ENCODE measurements at places on chromosomes 4 and X.

DNA sequence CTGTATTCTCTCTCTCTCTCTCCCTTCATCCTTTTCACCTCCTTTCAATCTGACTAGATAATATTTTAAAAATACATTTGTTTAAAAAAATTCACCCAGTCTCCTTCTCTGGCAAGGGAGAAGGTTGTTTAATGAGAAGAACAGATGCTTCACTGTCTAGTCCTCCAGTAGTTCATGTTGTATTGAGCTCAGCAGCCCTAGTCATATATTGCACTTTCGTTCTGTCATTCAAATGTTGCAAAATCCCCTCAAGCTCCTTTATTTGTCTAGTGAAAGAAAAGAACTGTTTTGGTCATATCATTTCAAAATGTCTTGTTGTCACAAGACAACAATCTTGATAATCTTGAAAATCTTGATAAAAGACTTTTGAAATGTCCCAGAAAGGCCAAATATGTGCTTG, 248.0 kb downstream of the GALNTL6 start:
- no peak for DNase-seq

- DNase-seq: no peak
Measured at GRCh38 chr4:4406455-4407298, 19.8 kb downstream of the NSG1 start.

- DNase-seq: no peak
Measured at GRCh38 chrX:150567645-150568319, 639 bp upstream of the MTM1 start.

- no peak for DNase-seq
Measured at GRCh38 chr4:156419080-156419685, 465.5 kb upstream of the CTSO start.

- no peak for DNase-seq
Measured at GRCh38 chr4:127624173-127624572, 8.6 kb upstream of the INTU start.

- no peak for DNase-seq
Measured at GRCh38 chr4:55087009-55087912, 38.1 kb downstream of the KDR start.

DNA sequence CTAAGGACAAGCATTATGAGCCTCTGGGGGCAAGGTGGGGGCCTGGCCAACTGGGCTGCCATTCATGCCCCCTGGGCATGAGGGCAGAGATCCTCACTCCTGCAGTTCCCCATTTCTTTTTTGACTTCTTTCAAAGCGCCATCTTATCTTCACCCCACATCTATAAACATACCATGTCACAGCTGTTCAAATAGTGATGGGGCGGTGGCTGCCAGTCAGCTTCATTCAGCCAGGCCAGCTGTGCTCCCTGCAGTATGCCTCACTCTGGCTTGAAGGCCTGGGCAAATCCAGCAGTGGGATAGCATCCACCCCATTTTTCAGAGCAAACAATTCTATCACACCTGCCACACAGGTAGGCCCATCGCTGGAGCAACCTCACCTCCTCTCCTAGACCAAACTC, 85.5 kb downstream of the NHSL2 start:
- no peak for DNase-seq

GRCh38 chrX:130170752-130171445, 863 bp upstream of the RAB33A start:
- DNase-seq: peak; percentile 67

GRCh38 chrX:48945517-48946348, 11.7 kb downstream of the OTUD5 start:
- peak; percentile 9 for DNase-seq

DNA sequence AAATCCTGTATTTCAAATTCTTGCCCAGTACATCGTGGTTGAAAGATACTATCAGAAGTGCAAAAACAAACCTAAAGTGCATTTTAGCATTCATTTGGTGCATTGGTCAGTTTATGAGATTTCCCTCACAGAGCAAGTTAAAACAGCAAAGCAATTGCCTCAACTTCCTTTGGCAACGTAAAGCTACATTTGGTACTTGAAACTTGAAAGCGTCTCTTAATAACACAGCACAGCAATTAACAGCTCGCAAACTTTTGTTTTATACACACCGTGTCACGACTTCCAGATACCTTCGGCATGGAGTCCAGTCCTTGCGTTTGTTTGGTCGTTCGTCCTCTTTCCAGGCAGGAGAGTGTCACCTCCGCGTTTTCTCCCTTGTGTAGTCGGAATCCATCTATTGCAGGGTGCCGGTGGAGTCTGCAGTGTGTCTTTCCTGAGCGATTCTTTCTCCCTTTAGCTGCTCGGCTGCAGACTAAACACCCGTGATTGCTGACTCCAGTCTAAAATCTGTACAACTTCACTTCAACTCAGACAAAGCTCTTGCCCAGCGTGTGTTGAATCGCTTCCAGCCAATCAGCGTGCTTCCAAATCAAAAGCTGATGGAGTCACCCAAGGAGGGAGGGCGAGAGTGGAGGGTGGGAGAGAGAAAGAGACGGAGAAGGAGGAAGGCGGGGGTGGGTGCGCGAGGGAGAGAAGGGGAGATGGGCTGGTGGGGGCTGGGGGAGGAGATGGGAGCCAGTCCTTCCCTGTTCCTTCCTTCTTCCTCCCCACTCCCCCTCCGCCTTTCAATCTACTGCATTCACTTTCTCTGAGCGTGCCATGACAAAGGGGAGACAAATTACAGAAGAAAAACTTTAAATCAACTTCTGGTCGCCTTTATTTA, at the start of gene PCDH18:
TSS of gene PCDH18 (minus strand) at position 509 of the 883 bp plus-strand sequence. CDS start at position 103, 406 bp downstream.
- peak; percentile 19 for DNase-seq

DNA sequence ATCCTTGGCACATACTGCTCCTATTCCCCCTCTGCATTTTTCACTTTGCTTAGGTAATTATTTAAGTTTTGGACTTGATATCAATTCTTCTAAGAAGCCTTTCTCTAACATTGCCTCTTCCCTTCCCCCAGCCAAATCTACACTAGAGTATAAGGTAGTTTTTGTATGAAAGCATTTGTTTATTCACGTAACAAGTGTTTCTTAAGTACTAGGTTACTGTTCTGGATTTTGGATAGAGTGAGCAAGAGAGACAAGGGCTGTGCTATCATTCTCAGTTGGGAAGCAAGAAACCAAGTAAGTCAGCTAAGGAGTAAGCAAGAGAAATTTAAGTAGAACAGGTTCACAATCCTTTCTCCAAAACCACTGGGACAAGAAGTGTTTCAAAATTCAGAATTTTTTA, 55.9 kb upstream of the HHIP start:
- no peak for DNase-seq

- no peak for DNase-seq
Measured at GRCh38 chr4:7703688-7704087, 236.0 kb downstream of the AFAP1 start.

- no peak for DNase-seq
Measured at GRCh38 chr4:82588771-82589270, 27.0 kb upstream of the TMEM150C start.

- DNase-seq: no peak
Measured at GRCh38 chr4:177225605-177226004, 84.1 kb upstream of the NEIL3 start.

GRCh38 chr4:34733185-34733941, 1511.0 kb downstream of the ARAP2 start:
- DNase-seq: no peak

DNA sequence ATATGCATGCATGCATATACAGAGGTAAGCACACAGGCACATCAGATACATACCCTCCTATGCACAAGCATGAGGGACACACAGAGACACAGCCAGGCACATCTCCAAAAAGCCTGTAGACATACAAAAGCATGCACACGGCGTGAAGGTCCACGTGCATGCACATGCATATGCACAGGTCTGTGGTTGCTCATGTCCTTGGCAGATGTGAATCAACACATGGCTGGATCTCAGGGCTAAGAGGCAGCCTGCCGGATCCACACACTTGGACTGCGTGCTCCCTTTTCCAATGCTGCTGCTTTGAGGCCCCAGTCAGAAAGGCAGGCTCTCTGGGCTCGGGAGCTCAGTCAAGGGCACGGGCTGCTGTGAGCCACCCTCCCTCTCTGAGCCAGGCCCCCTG, 3.6 kb downstream of the STARD8 start:
- DNase-seq: no peak

GRCh38 chr4:33071535-33071934, 2351.4 kb downstream of the PCDH7 start:
- no peak for DNase-seq

DNA sequence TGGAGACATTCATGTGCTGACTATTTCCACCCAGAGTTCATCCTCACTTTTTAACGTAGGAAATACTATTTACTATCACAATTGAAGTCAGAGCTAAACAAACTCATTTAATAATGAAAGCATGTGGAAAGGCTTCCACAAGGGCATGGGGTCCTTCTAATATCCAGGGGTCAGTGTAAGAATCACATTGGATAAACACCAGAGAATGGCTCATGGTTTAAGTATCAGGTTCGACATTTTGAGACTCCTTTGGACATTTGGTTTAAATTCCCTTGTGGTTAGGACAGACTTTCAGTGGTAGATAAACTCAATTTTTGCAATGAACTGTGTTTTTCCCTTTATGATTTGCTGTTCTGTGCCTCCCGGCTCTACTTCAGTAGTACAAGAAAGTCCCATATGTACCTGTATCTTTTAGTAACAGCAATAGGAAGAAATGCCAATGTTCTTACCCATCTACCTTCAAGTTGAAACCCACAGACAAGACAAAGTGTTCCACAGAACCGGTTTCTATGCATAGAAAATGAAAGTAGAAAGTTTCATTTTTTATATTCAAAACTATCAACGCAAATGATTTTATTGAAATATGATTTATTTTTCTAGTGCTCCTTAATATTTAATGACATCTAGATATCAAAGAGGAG, 589.0 kb upstream of the FAM241A start:
- no peak for DNase-seq

GRCh38 chr4:139266208-139266582, 13.8 kb downstream of the MGARP start:
- no peak for DNase-seq

GRCh38 chr4:55363691-55364351, 17.8 kb downstream of the SRD5A3 start:
- DNase-seq: no peak

DNA sequence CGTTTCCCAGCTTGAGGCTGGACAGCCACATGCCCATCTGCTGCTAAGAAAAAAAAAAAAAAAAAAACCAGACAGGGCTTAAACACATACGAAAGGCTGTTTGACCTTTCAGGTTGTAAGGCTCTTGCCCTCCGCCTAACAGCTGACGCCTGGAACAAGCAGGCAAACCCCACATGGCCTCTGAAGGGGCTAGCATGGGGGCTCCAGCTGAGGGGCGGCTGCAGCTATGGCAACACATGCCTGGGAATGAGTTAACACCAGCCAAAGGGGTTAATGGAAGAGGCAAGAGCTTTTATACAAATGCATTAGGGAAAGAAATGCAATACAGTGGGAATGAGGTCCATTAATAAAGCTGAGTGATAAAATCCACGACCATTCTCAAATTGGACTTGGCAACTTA, 183.6 kb downstream of the ENOX2 start:
- no peak for DNase-seq

GRCh38 chr4:42642845-42643615, 13.9 kb downstream of the ATP8A1 start:
- DNase-seq: no peak

GRCh38 chr4:157741642-157742041, 431.2 kb downstream of the GASK1B start:
- no peak for DNase-seq

DNA sequence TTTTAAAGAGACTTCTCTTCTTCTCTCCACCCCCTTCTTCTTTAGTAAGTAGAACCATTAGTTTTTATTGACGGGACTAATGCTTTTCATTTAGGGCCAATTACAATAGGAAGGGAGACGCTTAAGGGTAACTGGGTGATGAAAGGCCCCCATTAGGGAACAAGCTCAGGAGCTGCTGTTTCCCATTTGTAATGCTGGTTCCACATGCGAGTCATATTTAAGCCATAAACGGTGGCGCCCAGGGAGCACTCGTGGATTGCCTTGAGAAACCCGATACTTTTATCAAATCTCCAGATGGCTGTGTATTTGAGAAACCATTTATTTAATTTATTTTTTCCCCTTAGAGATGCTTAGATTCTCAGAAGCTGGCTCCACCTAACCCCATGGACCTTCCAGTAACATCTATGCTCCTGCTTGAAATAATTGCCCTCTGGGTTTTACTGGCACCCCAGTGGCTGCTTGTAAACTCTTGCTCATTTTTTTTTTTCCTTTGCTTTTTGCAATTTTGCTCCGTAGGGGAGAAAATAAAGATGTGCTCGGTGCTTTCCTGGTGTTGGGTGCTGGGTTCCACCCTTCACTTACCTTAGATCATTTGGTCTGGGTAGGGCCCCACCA, 124.2 kb upstream of the MSX1 start:
- peak; percentile 46 for DNase-seq

DNA sequence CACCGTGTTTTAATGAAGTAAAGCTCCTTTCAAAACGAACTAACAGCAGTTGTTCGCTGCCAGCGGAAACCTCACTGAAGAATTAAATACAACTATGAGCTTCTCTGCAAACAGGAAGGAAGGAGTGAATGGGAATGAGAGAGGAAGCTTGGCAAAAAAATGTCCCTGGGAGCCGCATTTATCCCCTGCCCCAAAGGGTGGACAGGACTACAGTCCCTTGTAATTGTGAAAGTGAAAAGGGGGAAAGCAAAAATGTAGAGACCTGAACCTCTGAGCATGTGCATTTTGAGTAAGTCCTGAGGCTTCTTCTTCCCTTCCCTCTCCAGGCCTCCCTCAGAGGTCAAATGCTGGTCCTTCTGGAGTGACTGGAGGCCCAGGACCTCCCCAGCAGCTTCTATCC, 53.8 kb upstream of the BMP2K start:
- no peak for DNase-seq

GRCh38 chr4:139736661-139737060, 71.0 kb downstream of the MGST2 start:
- DNase-seq: no peak

GRCh38 chrX:29834764-29835163, 380.6 kb upstream of the MAGEB2 start:
- no peak for DNase-seq

- no peak for DNase-seq
Measured at GRCh38 chr4:178696515-178696914, 1254.3 kb upstream of the AGA start.

DNA sequence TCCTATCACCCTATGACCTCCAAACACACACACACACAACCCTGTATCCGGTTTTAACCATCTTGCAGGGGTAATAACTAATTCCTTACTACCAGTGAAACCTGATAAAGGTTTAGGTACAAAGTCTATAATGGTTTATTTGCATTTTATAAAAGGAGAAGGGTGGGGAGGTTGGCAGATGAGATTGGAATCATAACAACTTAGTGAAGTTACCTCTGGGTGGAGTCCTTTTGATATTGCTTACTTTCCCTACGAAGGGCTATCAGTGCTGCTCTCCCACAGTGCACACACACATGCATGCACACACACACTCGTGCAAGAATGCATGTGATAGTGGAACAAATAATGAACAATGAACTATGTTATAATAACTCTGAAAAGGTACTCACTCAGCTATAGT, 56.1 kb downstream of the CCSER1 start:
- no peak for DNase-seq

- peak; percentile 43 for DNase-seq
Measured at GRCh38 chr4:45062935-45063545, 336.7 kb upstream of the GNPDA2 start.

- DNase-seq: no peak
Measured at GRCh38 chr4:139823746-139824145, 158.1 kb downstream of the MGST2 start.

Measured in NCI-H2171 (cell line).